ENCODE measurements at places on chromosomes 4 and X.

DNA sequence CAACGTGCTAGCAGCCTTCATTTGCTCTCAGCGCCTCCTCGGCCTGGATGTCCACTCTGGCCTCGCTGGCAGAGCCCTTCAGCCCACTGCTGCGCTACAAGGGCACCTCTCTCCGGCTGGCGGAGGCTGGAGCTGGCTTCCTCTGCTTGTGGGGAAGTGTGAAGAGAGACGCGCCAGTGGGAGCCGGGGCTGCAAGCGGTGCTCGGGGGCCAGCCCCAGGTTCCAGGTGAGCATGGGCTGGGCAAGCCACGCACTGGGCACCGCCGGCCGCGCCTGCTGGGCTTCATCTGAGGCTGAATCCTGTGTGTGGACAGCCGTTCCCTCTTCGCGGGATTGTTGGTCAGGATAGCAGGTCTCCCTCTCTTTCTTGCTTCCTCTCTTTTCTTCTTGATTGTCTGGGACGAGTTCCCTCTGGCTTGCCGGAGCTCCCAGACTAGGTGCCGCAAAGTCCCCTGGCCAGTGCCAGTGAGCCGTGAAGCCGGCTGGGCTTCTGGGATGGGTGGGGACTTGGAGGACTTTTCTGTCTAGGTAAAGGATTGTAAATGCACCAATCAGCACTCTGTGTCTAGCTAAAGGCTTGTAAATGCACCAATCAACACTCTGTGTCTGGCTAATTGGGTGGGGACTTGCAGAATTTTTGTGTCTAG is 165.0 kb downstream of the HEPH start:
- no peak for DNase-seq

DNA sequence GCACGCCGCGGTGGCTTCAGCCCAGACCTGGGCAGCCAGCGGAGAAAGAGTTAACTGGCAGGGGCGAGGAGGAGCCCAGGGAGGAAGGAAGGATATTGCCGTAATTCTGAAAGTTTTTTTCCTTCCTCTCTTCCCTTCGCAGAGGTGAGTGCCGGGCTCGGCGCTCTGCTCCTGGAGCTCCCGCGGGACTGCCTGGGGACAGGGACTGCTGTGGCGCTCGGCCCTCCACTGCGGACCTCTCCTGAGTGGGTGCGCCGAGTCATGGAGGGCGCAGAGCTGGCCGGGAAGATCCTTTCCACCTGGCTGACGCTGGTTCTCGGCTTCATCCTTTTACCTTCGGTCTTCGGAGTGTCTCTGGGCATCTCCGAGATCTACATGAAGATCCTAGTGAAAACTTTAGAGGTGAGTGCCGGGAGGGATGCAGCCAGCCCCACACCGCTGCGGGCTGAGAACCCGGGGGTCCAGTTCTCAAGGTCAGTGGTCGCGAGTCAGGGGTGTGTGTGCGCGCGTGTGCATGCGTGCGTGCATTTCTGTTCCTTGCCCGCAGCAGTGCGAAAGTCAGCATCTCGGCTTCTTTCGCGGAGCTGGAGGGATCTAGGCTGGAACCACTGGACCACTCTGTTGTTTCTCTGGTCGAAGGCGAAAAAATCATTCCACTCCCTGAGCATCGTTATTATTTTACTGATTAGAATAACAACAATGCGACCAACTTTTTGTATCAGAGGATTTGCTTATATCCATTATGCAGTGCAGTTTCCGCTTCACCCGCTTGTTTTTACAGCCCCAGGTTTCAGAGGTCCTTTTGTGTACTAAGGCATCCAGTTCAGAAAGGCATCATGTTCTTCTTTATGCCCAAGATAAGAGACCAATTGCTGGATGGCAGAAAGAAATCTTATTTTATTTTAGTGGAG is 709 bp downstream of the GPAT3 start:
- no peak for DNase-seq

DNA sequence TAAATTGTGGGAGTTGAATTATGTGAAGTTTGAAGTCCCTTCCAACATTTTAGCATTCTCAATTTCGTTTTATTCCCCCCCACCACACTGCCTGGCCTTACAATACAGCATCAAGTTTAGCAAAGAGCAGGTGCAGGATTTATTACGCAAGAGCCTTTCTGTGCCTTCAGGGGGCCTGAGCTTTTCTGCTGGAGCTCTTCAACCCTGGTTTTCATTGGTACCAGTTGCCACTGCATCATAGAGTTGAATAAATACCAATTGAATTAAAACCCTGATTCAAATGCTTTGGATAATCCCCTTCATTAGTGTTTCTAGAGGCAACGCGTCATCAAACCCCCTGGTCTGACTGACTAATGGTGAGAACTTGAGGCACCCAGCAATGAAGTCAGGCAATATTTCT is 43.6 kb upstream of the KIT start:
- DNase-seq = no peak

GRCh38 chr4:140092094-140092851 is 61.7 kb downstream of the MAML3 start:
- DNase-seq = no peak

DNA sequence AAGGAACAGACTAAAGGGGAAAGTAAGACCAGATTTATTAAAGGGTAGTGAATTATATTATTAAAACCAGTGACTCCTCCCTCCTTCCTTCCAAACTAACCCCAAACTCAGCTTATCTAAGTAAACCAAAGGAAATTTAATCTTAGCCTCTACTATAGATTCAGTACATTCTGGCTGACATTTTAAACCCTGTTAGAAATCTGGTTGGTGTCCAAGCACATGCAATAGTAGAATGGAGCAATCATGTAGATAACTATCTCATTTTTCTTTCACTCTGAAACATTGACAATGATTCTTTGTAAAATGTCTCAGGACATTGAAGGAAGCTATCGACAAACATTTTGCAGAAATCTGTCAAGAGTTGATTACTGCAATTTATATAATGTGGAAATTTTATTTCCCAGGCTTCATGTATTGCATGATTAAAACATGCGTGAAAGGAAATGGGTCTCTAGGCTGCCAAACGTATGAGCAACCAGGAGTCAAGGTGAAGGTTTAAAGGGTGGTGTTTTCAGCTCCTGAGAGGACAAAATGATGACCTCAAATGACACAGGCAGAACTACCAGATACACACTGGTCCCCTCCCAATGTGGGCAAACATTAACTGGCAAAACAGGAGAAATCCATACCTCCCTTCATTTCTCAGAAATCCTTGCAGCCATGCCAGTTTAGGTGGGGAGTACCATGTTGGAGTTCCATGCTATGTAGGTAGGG is 58.2 kb upstream of the RBM47 start:
- no peak for DNase-seq

DNA sequence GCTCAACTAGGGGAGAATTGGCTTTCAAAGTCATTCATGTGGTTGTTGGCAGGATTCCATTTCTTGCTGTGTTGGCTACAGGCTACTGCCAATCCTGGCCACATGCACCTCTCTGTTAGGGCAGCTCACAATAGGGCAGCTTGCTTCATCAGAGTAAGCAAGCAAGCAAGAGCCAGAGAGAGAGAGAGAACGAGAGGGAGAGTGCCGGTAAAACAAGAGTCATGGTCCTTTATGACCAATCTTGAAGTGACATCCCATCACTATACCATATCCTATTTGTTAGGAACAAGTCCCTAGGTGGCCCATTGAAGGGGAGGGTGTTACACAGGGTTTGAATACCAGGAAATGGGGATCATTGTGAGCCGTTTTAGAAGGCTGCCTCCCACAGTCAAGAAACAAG is 33.0 kb upstream of the TLR2 start:
- no peak for DNase-seq

- no peak for DNase-seq
Measured at GRCh38 chr4:128516301-128516969, 228.8 kb upstream of the PGRMC2 start.

DNA sequence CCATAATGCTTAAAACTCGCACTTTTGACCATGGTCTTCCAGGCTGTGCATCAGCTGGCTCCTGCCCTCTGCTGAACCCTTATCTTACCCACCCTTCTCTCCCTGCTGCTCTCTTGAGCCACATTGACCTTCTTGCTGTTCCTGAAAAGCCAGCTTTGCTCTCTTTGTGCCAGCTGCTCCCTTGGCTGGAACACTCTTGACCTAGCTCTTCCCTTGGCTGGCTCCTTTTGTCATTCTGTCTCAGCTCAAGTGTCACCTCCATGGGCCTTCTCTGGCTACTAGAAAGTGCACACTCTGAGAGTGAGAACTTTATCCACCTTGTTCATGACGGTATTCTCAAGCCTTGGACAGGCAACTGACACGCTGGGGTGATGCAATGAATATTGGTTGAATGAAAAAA is 112.1 kb downstream of the MGST2 start:
- no peak for DNase-seq

DNA sequence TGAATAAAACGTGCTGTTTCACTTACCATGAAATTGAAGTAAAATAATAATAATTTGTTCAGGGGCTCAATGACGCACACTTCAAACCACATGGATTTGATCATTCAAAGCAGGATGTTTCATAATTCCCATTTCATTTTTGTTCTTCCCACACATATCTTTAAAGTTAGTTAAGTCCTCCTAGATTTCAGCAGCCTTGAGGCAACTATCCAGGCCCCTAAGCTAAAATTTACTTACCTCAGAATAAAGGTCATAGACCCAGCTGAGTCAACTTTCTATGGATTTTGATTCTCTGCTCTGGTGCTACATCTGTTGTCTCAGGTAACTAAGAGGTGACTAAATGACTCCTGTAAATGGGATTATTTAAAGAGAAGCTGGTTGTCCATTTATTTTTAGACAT is 25.0 kb downstream of the GPR174 start:
- no peak for DNase-seq

- no peak for DNase-seq
Measured at GRCh38 chr4:52943677-52944076, 81.6 kb downstream of the RASL11B start.

DNA sequence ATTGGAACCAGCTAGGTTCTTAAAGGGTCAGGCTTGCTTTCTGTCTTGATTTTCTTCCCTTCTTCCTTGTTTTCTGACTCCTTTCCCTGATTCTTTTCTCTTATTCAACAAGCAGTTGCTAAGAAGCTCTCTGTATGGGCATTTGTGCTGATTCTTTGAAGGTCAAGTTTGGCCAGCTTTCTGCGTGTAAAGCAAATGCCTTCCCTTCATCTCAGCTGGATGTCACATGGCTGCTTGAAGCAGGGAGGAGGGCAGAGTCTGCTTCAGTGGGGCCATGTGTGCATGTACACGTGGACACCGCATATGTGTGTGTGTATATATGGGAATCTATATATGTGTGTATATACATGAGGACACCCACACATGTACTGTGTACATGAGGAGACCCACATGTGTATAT is 139.9 kb upstream of the ATP6AP2 start:
- no peak for DNase-seq

GRCh38 chr4:163544407-163545038 is 50.0 kb downstream of the TMA16 start:
- peak; percentile 55 for DNase-seq

DNA sequence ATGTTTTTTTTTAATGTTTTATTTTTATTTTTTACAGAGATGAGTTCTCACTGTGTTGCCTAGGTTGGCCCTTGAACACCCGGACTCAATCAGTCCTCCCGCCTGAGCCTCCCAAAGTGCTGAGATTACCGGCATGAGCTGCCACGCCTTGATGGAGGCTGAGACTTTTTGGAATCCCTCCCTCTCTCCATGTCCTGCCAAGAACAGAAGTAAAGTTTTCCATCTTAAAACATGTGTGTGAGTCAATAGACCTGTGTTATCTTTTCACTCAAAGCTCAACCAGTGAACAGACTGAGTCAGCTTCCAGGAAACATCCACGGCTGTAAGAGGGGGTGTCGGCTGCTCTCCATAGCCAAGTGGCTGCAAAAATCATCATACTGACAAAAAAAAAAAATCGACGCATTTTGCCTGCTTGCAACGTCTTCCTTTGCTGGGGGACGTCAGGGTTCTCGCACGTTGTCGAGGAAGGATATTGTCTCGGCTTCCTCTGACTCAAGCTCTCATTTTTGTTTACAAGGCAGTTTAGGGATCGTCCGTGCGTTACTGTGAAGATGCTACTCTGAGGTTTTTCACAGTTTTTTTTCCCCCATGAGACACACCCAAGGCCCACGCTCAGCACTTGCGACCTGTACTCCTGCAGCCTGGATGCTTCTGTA is 10.0 kb upstream of the ASMTL start:
- DNase-seq = no peak

DNA sequence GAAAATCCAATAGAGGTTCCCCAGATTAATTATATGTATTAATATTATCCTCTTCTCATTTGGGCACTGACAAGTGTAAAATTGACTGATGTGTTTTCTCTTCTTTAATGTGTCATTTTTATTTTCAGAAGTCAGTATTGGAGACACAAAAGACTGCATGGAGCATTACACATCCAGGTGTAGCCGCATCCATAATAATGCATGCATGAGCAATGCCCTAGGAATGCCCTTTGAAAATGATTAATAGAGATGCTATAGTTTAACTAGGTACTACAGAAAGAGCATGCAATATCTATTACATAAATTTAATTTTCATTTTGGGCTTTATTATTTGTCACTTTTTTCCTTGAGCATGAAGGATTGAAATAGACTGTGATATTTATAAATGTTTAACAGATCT is 509.9 kb downstream of the SPOCK3 start:
- DNase-seq = no peak

DNA sequence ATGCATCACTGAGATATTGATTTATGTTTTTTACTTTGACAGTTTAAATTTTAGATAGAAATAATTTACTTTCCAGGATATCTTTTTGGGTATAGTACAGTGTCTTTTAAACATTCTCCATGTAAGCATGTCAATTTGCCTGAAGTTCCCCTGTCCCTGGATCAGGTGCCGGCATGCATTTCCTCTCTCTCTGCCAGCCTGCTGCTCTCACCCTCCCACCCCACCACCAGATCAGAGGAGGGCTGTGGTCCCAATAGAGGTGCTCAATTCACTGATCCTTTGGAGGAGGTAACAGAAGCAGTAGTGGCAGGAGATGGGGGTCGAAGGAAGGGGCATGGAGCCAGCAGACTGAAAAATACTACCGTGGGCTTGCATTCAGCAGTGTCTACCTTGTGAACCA is 28.3 kb upstream of the DSPP start:
- no peak for DNase-seq

GRCh38 chr4:172851534-172851933 is 317.1 kb upstream of the GALNT7 start:
- no peak for DNase-seq

All from GDM1 (cell line).